ENCODE measurements at places on chromosomes 7 and 10.
A peak's percentile ranks its signal among the peaks of the same experiment; 100 is the strongest.

DNA sequence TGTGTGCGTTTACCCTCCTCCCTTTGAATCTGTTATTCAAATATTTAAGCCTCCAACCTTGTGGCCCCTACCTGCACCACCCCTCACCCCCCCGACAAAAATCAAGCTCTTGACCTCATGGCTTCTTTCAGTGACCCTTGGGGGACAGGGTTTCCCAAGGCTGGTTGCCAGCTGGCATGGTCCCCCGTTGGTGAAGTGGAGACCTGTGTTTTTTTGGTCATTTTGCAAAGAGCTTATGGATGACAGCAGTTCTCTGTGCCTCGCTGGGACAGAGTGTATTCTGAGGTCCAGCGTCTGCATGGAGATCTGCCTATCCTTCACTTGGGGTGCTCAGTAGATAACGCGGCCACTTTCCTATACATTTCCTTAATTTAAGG lies 111.0 kb downstream of the TCF7L2 start:
- no peak for DNase-seq

DNA sequence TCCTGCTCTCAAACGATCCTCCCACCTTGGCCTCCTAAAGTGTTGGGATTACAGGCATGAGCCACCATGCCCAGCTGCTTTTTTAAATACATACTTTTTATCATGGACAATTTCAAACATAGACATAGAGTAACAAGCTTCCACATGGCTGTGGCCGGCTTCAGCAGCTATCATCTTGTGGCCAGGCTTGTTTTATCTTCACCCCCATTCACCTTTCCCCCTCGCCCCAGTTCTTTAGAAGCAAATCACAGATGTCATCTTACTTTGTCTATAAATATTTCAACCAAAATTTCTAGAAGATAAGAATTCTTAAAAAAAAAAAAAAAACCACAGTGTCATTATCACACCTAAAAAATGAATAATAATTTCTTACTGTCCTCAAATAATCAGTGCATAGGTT lies 5.9 kb downstream of the FOXK1 start:
- no peak for DNase-seq

DNA sequence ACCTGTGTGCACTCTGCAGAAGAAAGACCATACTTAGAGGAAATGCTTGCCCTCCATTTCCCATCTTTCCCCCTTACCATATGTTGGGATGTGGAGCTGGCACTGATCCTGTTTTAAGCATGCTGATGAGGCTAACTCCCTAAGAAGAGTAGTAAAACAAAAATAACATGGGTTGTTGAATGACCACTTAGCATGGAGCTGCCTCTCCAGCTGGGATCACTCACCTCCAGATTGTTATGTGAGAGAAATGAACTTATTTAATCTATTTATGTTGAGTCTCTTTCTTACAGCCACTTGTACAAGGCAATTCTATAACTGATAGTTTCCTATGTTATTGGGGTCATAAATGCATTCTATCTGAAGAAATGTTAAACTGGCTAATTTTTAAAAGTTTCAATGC lies 17.0 kb downstream of the CTTNBP2 start:
- no peak for DNase-seq

- DNase-seq: no peak
These were observed 48.9 kb downstream of the ZCCHC24 start for GRCh38 chr10:79396520-79396919.

- no peak for DNase-seq
These were observed 50.3 kb downstream of the IDE start for GRCh38 chr10:92523639-92524038.

GRCh38 chr7:98423043-98423442 lies 22.2 kb upstream of the BAIAP2L1 start:
- DNase-seq: no peak

- no peak for DNase-seq
These were observed 5.7 kb upstream of the LCOR start for GRCh38 chr10:96826438-96826837.

- DNase-seq: no peak
These were observed 64.1 kb downstream of the ZMIZ1 start for GRCh38 chr10:79132681-79133381.

GRCh38 chr10:17599089-17599488 lies 18.1 kb downstream of the HACD1 start:
- DNase-seq: no peak

- no peak for DNase-seq
These were observed 14.7 kb downstream of the WDR37 start for GRCh38 chr10:1070919-1071318.

DNA sequence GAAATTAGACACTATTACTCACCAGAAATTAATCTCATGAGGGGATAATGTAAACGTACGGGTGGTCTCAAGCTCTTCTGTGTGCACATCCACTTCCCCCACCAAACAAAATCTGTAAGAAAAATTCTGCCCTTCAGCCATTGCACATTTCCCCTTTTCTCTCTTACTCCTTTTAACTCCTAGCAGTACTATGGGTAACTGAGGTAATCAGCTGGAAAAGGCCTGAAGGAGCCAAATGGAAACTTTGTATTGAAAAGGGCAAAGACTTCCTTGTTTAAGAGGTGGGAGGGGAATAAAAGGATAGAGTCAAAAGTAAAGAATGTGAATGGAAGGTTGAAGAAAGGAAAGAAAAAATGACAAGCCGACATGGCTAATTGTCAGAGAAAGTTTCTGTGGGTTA lies 273.8 kb downstream of the RNLS start:
- no peak for DNase-seq

- no peak for DNase-seq
These were observed 200.1 kb downstream of the DIP2C start for GRCh38 chr10:489330-489729.

DNA sequence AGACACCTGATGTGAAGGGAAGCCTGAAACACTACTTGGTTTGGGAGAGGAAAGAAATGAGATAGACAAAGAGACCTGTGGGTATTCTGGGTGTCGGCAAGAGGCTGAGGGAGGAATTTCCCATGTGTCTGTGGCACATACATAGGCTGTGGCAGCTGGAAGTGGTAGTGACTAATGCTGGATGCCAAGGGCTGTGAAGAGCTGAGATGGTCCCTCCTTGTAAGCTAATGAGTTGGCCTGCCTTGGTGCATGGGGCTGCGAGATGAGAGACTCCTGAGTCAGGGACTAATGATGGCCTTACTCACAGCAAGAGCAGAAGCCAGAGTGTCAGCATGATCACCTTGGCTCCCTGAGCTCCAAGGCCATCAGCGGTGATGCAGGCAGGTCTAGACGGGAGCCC lies 119.0 kb upstream of the EEPD1 start:
- no peak for DNase-seq

DNA sequence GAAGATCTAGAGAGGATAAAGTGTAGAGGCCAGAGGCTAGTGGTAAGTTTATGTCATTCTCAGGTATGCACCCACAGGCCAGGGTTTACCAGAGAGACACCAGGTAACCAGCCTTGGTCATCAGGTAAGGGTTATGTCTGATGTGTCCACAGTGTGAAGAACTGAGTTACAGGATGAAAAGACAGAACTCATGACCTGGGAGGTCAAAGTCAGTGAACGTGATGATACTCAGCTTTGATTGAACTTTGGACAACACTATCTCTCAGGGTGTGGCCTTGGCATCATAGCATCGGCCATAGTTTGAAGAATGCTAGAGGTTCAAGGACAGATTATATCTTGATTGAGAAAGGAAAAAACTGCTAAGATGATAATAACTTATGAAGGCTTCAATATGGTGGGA lies 37.5 kb downstream of the MGAM start:
- DNase-seq: no peak

- no peak for DNase-seq
These were observed 432.7 kb upstream of the VSTM2A start for GRCh38 chr7:54109501-54109900.

GRCh38 chr7:120819861-120820260 lies 38.1 kb downstream of the TSPAN12 start:
- no peak for DNase-seq

- peak; percentile 74 for DNase-seq
These were observed 133.0 kb upstream of the ZNF32 start for GRCh38 chr10:43781480-43782361.

- peak; percentile 21 for DNase-seq
These were observed 97.4 kb upstream of the PIK3CG start for GRCh38 chr7:106767498-106768323.

DNA sequence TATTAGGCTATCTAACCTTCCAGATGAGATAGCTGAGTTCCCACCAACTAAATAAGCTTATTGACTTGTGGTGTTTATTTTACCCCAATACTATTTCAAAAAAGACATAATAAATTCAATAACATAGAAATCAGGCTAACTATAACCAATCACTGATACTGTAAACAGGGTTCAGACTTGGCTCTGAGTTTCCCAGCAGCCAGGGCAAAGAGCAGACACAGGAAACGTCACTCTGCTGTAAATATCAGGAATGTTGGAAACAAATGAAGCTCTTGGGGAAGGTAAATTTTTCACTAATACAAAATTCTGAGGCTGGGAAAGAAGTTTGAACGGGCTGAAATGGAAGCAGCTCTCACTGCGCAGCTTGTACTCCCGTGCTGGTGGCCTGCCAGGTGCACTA lies 114.6 kb downstream of the GALNT11 start:
- DNase-seq: no peak

- DNase-seq: no peak
These were observed 1.6 kb upstream of the ADARB2 start for GRCh38 chr10:1738950-1739349.

DNA sequence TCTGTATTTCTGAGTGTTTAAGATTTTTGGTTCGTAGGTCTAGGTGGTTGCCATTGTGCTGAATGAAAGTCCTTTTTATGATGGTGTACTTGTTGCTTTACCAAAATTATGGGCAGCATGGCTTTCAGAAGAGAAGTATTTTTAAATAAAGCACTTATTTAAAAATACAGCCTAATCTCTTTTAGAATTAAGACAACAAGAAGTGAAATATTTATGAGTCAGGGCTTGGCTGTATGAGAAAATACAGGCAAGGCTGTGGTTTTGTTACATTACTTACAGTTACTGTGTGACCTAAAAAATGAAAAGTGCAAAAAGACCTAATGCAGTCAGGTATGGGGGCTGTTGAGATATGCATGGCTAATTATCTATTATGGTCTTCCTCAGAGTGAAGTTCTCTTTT lies 185.2 kb upstream of the PPP1R3A start:
- DNase-seq: no peak

GRCh38 chr7:41592236-41592635 lies 110.7 kb downstream of the INHBA start:
- no peak for DNase-seq

- peak; percentile 34 for DNase-seq
These were observed 21.6 kb downstream of the SCART1 start for GRCh38 chr10:133475425-133475734.

GRCh38 chr7:128265906-128266300 lies 24.8 kb downstream of the LEP start:
- DNase-seq: no peak

GRCh38 chr7:85065888-85066485 lies 120.9 kb downstream of the SEMA3D start:
- DNase-seq: no peak

DNA sequence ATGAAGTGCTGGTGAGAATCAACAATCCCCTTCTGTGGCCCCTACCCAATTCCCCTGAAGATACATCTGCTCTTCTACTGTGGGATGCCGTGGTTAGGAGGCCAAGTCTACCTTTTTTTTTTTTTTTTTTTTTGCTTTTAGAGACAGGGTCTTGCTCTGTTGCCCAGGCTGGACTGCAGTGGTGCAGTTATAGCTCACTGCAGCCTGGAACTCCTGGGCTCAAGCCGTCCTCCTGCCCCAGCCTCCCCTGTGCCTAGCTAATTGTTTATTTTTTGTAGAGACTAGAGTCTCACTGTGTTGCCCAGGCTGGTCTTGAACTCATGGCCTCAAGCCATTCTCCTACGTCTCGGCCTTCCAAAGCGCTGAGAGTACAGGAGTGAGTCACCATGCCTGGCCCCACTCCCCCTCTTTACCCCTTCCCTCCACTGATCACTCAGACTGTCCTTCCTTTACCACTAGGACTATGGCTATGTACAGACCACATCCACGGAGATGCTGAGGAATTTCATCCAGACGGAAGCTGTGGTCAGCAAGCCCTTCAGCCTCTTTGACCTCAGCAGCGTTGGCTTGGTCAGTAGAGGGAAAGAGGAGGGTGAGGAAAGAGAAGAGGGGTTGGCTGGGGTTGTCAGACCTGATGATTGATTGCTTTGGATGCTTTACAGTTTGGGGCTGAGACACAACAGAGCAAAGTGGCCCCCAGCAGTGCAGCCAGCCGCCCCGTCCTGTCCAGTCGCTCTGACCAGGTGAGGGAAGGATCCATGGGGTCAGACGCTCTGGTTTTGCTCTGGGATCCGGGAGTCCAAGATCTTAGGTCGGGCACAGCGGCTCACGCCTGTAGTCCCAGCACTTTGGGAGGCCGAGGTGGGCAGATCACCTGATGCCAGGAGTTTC lies 1.8 kb downstream of the AP4M1 start:
- DNase-seq: no peak

GRCh38 chr10:3848775-3849635 lies 64.0 kb upstream of the KLF6 start:
- peak; percentile 55 for DNase-seq

GRCh38 chr10:119351189-119351588 lies 143.8 kb downstream of the GRK5 start:
- no peak for DNase-seq

DNA sequence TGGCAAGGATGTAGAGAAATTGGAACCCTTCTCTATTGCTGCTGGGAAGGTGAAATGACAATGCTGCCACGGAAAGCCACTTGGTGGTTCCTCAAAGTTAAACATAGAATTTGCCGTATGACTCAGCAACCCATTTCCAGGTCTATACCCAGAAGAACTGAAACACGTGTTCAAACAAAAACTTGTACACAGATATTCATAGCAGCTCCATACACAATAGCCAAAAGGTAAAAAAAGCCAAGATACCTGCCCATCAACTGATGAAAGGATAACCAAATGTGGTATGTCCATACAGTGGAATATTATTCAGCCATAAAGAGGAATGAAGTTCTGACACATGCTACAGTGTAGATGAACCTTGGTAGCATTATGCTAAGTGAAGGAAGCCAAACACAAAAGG lies 39.1 kb downstream of the LHPP start:
- DNase-seq: peak; percentile 37

GRCh38 chr10:108436096-108436495 lies 1271.6 kb upstream of the SORCS1 start:
- no peak for DNase-seq

DNA sequence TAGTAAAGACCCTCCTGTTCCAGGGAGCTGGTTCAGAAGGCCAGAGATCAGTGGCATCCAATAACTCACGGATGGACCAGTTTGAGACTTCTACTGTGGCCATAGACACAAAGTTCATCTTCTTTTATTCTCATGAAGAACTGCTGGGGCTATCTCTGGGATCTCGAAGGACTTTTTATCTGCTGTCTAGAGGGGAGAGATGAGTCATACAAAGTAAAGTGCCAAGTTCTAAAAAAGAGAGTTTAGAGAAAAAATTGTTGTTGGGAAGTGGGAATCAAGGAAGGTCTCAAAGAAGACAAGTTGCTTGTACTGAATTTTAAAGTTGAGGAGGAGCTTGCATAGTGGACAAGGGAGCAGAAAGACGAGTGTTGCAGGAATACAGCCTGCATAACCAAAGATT lies 8.0 kb upstream of the FAM221A start:
- no peak for DNase-seq

GRCh38 chr10:112723876-112724275 lies 226.2 kb upstream of the TCF7L2 start:
- DNase-seq: no peak

GRCh38 chr7:134176037-134176350 lies 48.9 kb downstream of the LRGUK start:
- no peak for DNase-seq
